A172 (cell line): ENCODE measurements at places on chromosomes 6 and 20.
A peak's percentile ranks its signal among the peaks of the same experiment; 100 is the strongest.

GRCh38 chr20:884983-885952, 30.9 kb downstream of the ANGPT4 start:
- DNase-seq: no peak

GRCh38 chr6:108565091-108565766, 4.5 kb downstream of the FOXO3 start:
- peak; percentile 16 for DNase-seq

DNA sequence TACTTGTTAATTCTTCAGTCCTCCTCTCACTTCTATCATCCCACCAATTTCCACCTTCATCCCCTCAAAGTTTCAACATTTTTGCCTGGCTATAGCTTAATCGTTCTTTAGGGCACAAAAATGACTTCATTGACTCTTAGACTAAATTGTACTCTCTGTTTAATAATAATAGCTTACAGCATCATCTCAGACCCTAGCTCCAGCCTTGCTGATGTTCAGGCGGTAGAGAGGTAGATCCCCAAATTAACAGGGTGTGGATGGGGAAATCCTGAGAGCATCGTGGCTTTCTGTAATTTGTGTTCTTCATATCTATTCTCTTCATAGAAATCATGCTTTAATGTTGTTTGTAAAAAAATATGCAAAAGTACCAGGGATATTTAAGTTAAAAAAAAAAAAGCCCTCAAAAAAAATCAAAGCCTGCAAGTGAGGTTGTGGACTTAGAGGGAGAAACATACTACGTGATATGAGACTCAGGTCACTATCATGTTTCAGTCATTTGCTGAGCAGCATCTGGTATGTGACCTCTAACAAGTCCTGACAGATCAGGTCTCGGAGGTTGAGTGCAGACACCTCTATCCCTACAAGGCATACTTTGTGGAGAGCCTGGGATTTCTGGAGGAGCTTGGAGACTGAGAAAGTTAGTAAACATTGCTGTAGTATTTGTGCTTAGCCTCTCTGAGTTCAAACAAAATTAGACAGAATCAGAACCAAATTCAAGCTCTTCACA, 1063.3 kb upstream of the CITED2 start:
- DNase-seq: no peak

- no peak for DNase-seq
Observed at GRCh38 chr20:41138475-41139226, 1.3 kb downstream of the PLCG1 start.

DNA sequence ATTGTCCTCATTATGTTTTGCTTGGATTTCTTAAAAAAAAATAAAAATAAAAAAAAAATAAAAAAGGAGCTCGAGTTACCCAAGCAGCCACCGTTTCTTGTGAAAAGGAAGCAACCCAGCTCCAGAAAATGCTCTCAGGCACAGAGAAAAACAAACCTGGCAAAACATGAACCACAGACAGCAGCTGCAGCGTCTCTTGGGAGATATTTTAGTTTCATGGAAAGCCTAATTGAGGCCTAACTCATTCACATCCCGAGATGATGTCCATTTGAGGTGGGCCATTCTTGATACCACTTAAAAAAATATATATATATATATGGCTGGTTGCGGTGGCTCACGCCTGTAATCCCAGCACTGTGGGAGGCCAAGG, 13.7 kb upstream of the MRAP2 start:
- DNase-seq: no peak

DNA sequence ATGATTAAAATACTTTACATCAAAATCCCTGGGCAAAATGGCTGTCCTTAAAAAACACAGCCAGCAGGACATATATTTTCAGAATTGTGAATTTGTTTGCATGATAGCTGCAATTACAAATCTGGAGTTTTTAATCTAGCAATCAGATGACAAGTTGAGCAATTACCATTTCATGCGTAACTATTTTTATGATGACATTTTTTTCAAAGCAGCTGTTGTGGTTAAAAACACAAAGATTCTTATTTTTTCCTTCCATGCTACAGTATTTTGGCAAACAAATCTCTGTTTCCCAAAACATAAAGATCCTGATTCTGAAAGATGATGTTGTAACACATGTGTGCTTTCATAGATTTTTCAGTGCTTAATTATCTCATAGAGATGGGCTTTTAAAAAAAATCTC, 90.2 kb downstream of the PHACTR1 start:
- no peak for DNase-seq

DNA sequence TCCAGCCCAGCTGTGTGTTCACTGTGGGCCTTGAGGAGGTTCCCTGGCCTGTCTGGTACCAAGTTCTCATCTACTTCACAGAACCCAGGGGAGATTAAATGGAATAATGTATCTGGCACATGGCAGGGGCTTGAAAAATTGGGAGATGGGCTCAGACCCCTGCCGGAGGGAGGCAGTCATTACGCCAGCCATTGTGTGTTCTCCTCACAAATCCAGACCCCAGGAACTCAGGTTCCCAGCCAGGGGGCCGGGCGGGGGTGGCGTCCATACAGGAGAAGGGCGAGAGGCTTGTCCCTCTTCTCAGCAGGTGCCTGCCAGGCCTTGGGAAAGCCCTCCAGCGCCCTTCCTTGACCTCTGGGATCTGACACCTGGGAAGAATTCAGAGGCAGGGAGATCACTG, 8.1 kb downstream of the NOL4L start:
- DNase-seq: no peak

DNA sequence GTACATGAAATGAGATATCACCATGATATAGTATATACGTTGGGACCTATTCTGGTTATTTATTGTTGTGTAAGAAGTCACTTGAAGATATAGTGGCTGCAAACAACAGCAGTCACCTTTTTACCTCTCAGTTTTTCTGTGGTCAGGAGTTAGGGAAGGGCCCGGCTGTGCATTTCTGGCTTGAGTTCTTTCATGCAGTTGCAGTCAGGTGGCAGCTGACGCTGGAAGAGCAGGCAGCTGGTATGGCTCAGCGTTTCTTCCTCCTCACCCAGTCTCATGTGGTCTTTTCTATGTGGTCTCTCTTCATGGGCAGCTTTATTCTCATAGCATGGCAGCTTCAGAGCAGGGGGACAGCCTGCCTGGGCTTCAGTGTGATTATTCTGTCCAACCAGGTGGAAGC, 154.4 kb downstream of the PLCB4 start:
- no peak for DNase-seq

DNA sequence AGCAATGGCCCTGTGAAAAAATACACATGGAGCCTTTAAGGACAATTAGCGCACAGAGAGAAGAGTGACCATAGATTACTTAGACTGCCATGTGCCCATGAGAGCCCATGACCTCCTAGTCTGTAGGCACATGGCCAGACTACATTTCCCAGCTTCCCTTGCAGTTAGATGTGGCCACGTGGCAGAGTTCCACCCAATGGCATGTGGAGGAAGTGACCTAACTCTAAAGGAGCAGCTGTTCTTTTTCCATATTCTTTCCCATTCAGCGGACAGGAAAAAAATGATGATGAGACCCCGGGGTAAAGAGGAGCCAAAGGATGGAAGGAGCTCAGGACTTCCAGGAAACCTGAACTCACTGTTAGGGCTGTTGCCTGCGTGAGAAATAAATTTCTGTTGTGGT, 116.6 kb downstream of the CBLN4 start:
- no peak for DNase-seq

GRCh38 chr20:57389695-57390603, 1.2 kb upstream of the RBM38 start:
- DNase-seq: no peak

DNA sequence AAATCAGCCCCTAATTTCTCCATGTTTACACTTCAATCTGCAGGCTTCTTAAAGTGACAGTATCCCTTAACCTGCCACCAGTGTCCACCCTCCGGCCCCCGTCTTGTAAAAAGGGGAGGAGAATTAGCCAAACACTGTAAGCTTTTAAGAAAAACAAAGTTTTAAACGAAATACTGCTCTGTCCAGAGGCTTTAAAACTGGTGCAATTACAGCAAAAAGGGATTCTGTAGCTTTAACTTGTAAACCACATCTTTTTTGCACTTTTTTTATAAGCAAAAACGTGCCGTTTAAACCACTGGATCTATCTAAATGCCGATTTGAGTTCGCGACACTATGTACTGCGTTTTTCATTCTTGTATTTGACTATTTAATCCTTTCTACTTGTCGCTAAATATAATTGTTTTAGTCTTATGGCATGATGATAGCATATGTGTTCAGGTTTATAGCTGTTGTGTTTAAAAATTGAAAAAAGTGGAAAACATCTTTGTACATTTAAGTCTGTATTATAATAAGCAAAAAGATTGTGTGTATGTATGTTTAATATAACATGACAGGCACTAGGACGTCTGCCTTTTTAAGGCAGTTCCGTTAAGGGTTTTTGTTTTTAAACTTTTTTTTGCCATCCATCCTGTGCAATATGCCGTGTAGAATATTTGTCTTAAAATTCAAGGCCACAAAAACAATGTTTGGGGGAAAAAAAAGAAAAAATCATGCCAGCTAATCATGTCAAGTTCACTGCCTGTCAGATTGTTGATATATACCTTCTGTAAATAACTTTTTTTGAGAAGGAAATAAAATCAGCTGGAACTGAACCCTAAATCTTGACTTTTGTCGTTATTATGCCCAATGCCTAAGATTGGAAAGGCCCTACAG, 4.5 kb downstream of the SOX4 start:
- no peak for DNase-seq

- DNase-seq: no peak
Observed at GRCh38 chr6:136657666-136658065, 107.4 kb upstream of the MAP7 start.

DNA sequence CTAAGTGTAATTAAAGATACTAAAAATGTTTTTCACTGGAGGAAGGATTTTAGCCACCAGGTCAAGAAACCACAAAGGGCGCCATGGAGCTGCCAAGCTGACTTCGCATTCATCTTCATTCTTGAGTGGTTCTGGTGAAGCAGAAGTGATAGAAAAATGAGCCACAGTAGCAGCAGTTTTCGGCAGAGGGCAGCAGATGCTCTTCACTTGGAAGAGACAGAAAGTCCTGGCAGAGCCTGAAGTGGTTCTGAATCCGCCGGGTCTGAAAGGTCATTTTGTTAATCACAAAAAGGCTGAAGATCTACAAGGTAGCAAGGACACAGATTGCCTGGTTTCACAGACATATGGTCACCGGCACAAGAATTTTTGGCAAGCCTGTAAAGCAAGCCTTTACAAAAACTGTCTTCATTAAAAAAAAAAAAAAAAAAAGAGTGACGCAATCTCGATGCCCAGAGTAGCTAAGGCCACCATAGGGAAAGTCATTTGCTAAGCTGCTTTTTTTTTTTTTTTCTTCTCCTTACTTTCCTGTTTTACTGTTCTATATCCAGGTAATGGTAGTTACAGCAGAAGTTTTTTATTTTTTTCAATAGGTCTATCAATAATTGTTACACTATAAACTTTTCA, 345.1 kb upstream of the AGPAT4 start:
- DNase-seq: peak; percentile 80

DNA sequence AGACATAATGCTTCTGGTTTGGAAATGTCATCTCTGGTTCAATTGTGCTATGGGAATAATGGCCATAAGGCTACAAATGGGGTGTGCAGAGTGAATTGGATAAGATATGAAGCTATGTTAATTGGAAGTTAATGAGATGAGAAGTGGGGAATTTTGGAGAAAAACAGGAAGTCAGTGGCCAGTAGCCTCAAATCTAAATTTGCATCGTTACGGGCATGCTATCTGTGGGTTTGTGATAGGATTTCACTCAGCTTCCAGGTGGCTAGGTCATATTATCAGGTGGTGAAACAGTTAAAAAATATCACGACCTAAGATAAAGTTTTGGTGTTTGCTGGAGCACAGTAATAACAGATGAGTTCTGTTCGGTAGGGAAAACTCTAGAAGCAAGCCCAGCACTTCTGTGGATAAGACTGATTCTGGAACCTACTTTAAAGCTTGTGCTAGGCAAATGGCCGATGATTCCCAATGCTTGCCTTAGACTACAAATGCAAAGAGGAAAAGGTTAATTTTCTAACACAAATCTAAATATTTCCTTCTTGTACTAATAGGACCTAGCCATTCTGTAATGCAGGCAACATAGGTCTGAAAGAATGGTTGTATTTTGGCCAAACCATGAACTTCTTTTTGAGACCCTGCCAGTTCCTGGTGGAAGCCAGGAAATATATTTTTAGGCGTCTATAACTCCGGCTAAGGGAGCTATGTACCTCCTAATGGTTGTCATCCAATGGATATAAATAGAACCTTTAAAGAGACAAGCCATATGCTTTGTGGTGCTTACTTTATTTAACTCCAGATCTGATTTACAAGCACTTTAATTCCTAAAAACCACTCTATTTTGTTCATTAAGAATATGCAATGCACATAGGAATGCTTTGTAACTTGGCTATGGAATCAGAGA, 111.0 kb downstream of the PLCB1 start:
- DNase-seq: no peak

GRCh38 chr20:18984238-18985200, 170.9 kb downstream of the SCP2D1 start:
- no peak for DNase-seq

- no peak for DNase-seq
Observed at GRCh38 chr6:133779916-133780695, 108.8 kb upstream of the TCF21 start.

DNA sequence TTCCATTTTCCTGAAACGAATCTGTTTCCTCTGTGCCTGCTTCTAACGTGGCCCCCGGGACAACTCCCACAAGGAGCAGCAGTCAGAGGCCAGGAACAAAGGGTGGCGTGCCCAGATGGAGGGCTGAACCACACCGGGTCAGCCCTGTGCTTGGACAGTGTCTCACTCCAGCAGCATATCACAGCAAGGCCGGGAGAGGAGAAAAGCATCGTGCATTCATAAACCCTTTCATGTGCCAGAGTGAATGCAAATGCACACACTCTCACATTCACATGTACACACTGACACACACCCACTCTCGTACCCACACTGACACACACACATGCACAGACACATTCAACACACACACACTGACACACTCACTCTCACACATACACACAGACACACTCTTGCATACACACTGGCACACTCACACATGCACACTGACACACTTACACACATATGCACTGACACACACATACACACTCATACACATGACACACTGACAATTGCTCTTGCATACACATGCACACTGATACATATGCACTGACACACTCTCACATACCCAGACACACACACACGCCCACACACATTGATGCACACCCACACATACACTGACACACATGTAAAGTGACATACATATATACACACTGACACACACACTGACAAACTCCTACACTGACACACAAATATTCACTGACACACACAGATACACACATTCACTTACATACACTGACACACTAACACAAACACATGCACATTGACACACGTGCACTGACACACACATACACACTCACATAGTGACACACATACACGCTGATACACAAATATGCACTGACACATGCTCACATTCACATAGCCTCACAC, 237.0 kb downstream of the LRFN2 start:
- no peak for DNase-seq

DNA sequence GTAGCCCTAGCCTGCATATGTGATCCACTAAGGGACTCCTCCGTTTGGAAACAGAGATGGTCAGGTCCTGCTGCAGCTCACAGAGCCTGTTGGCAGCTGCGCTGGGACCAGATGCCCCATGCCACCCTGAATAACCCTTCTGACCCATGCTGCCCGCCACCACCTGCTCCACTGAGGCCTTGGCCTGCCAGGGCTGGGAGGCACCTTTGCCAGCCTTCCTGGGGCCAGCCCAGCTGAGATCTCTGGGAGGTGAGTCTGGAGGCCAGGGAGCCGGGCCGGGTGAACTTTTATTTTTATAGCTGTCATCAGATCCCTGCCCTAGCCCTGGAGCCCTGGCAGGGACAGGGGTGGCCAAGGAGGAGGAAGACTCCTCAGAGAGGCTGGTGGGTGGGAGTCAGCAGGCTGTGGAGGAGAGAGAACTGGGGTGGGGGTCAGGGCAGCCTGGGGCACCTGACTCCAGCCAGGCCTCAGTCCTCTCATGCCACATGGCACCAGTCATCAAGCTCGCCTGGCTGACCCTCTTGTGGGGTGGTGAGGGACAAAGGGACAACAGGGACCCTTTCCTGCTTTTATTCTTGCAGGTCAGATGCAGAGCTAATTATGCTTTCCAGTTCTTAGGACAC, 10.0 kb downstream of the CEBPB start:
- no peak for DNase-seq
